ENCODE measurements at places on chromosomes 11 and 22.

DNA sequence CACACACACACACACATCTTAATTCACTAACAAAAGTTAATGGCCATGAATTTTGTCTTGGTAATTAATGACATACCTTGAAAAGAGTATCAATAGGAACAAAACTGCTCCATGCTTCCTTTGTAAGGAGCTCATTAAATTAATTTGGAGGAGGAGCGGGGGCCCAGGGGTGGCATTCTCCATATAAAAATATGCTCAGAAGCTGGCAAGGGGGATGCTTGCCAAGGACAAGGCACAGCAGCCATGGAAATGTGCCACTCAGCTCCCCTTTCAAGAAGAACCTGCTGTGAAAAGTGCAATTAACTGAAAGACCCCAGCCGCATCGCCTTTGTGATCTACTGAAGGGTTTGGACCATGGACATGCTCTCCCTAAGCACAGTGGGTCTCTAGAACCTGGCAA is 385.9 kb upstream of the API5 start:
- DNase-seq: no peak

GRCh38 chr11:106601684-106602297 is 416.5 kb downstream of the GUCY1A2 start:
- DNase-seq: no peak

GRCh38 chr22:18021431-18021830 is 2.9 kb downstream of the MICAL3 start:
- DNase-seq: no peak

DNA sequence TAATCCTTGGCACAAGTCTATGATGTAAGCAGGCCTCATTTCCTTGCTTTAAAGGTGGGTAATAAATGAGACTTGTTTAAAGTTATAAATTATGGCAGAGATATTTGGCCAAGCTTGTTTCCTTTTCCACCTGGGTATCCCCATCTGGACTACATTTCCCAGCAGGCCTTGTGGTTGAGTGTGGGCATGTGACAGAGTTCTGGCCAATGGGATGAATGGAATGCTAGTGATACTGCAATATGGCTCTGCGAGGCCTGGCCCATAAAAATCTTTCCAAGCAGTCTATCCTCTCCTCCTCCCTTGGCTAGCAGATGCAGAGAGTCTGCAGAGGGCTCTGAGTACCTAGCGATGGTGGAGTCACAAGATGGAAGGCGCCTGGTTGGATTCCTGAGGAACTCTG is 102.5 kb downstream of the TIMP3 start:
- peak; percentile 21 for DNase-seq

DNA sequence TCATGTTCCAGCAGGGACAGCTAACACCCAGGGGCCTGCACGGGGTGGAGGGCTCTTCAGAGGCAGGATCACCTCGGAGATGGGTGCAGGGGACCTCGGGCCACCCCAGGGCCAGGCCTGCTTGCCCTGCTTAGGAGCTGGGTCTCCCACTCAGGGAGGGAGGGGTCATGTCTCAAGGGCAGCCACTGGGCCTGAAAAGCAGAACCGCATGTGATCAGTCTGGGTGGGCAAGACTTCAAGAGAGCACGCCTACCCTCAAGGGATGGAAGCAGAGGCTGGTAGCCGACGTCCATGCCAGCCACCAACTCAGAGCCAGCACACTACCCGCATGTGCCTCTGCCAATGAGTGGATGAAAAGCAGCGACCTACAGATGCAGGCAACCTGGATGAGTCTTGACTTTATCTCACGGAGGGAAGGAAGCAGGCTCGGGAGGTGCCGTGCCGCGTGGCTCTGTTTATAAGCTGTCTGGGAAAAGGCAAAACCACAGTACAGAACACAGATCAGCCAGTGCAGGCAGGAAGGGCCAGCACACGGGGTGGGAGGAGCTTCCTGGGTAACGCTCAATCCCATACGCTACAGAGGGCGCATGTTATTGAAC is 16.0 kb downstream of the TBX1 start:
- peak; percentile 9 for DNase-seq

DNA sequence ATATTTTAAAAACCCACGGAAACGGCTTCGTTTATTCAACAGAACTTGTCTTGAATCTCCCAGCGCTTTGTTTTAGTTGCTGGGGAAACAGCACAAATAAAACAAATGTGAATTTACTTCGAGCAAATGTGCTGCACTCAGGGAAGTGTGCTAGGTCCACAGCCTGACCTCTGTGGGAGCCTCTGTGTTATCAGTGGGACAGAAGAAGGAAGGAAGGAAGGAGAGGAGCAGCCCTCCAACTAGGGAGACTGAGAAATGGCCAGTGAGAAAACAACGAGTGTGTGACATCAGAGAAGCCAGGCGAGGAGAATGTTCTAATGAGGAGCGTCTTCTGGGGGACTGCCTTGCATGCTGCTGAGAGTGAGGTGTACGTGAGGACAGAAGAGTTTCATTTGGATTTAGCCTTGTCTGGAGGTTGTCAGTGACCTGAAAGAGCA is 42.7 kb downstream of the PPP6R3 start:
- DNase-seq: peak; percentile 49

- DNase-seq: no peak
These were observed 158.1 kb upstream of the MTNR1B start for GRCh38 chr11:92811341-92811740.

- DNase-seq: peak; percentile 84
These were observed 726.7 kb downstream of the METTL15 start for GRCh38 chr11:28834877-28835276.

DNA sequence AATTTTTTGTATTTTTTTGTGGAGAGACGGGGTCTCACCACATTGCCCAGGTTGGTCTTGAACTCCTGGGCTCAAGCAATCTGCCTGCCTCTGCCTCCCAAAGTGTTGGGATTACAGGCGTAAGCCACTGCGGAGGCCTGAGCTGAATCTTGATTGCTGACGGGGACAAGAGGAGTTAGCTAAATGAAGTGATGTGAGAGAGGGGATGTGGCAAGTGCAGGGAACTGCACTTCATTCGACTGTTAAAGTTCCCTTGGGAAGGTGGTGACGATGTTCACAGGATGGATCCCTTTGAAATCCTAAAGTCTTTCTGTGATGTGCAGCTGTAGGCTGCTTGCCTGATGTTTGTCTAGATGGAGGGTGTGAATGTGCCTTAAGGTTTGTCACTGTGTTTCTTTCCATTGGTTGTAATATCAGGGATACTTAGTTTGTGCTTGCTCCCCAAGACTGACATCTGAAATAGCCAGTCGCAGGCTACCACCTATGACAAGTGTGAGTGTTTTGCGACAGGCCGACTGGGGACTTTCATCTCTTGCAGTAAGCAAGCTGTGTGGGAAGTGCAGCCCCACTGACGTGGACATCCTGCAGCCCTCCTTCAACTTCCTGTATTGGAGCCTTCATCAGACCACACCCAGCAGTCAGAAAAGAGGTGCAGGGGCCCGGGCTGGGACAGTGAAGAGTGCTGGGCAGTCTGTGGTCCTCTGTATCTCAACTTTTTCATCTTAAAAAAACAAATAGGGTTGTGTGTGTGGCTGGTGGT is 19.6 kb upstream of the CCDC134 start:
- no peak for DNase-seq

Measured in DMS53 (cell line).